ENCODE measurements at places on chromosomes 1 and 21.

- no peak for DNase-seq
Observed at GRCh38 chr1:217322834-217323233, 308.1 kb downstream of the GPATCH2 start.

GRCh38 chr1:219791766-219792165 is 136.6 kb downstream of the SLC30A10 start:
- no peak for DNase-seq

GRCh38 chr1:5576011-5576672 is 416.1 kb downstream of the NPHP4 start:
- no peak for DNase-seq

DNA sequence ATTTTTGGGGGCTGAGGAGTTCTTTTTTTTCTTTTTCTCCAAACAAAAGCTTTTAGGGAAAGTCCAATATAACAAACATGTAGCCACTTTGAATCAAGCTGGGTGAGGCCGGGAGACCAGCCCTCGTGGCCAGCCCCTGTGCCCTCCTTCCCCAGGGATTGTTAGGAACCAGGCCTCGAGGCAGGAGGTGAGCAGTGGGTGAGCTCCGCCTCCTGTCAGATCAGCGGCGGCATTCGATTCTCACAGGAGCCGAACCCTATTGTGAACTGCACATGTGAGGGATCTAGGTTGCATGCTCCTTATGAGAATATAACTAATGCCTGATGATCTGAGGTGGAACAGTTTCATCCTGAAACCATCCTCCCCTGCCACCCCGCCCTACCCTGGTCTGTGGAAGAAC is 41.8 kb upstream of the TTC22 start:
- no peak for DNase-seq

- no peak for DNase-seq
Observed at GRCh38 chr1:47487850-47488450, 50.1 kb downstream of the FOXD2 start.

GRCh38 chr1:218284377-218284916 is 646 bp upstream of the RRP15 start:
- DNase-seq = no peak

- no peak for DNase-seq
Observed at GRCh38 chr1:233514946-233515391, 98.9 kb upstream of the KCNK1 start.

DNA sequence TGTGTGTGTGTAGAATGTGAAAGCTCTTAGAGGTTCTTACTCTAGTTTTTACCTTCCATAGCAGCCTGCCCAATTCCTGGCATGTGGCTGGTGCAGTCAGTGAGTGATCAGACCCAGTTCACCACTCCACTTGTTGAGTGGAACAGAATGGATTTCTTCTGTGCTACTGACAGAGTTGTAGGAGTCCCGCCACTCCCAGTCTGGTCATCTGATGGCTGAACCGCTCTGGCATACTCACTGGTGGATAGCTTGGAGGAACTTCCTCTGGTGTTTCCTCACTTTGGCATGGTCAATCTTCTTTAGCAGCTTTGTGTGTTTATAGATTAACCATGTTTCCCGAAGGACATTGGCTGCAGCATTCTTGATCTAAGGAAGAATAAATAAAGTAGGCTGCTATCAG is 106.7 kb upstream of the ADAR start:
- no peak for DNase-seq

- no peak for DNase-seq
Observed at GRCh38 chr1:205438213-205439158, 16.6 kb upstream of the LEMD1 start.

DNA sequence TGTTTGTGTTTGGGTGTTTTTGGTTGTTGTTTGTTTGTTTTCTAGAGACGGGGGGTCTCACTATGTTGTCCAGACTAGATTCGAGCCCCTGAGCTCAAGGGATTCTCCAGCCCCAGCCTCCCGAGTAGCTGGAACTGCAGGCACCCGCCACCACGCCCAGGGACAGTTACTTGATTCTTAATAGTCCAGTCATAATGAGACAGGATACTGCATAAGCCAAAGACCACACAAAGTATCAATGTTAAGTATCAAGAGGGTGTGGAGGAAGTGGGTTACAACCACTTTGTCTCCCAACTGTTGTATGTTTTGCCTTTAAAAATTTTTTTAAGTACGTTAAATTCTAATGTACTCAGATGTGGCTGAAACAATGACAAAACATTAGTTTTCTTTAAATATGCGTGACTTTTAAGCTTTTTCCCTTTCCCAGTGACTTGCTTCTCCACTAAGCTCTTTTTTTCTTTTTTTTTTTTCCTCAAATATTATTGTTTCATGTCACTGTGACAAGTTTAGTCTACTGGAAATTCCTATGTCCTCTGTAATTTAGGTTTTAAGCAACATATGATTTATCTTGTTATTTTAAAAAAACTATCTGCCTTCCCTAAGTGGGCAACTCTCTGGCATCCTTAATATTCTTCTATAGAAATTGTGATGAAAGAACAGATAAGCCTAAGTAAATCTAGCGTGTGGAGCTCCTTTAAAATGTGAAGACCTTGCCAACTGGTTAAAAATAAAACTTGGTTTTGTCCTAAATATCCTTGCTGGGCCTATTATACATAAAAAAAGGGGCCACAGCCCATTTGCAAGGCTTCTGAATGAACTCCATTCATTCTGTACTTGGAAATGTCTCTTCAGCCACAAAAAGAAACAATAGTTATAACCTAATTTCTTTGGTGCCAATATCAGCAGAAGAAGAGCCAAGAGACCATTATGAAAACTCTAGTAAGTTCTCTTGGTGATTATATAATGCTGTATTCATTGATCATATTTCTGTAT is 56.2 kb upstream of the DPH5 start:
- DNase-seq = no peak

DNA sequence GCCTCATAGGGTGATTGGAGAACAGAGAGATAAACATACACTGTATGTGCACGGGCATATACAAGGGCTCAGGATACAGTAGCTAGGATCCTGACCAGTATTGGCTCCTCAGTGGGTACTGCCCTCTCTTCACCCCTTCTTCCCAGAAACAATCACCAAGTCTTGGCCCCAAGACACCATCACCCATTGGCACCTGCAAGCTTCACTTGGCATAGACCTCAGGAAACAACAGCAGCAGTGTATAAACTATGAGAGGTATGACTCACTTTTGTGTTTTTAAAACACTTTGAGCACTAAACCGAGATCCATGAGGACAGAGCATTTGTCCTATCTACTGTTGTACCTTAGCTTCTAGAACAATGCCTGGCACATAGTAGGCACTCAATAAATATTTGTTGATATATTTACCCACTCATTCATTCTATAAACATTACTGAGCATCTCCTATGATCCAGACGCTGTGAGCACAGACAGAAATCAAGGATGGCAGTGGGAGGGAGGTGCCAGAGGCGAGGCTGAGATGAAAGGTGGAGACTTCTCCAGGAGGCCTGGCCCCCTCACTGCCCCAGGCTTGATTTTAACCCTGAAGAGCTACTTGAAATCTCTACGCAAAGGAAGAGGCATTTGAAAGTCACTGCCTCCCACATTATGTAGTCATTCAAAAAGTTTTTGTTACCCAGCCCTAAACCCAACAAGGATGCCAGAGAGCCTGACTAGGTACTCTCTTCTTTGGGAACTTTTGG is 95.2 kb downstream of the CAMK2N1 start:
- DNase-seq = no peak

- DNase-seq = no peak
Observed at GRCh38 chr1:86913399-86913895, 479 bp downstream of the SELENOF start.
